ENCODE measurements at places on chromosomes 16 and 17.

- no peak for DNase-seq
These were observed 45.8 kb downstream of the ACTG1 start for GRCh38 chr17:81466564-81467472.

- no peak for DNase-seq
These were observed 193.8 kb downstream of the SLC39A11 start for GRCh38 chr17:72898725-72899124.

DNA sequence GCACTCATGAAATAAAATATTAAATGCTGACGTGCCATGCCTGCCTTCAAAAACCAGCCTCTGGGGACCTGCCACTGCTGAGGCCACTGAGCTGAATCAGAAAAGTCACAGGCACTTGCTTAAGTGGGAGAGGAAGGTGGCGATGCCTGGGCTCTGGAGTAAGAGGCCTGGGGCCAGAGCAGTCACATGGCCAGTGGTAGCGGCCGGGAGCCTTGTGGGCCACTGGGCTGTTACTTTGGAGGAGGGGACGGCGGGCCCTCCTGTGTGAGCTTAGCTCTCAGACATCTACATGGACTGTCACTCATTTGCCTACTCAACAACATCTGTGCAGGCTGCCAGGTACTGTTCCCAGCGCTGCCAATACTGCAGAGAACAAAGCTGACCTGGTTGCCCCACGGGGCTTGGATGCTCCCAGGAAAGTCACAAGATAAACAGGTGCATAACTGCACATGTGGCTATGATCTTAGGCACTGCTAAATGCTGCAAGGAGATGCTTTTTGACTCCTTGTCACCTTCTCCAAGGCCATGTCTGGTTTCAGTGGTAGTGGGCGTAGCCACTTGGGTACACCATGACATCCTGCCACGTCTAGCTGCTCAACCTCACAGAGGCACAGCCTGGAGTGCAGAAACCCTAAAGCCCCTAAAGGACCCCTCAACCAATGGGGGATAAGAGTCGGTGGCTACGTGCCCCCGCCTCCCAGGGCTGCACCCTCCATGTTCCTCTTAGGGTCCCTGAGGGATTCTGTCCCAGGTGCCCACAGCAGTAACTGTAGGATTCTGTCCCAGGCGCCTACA, 11.6 kb downstream of the COTL1 start:
- no peak for DNase-seq

GRCh38 chr16:88463411-88463810, 10.3 kb downstream of the ZFPM1 start:
- DNase-seq, result no peak

GRCh38 chr17:32240750-32241149, 24.9 kb upstream of the RHBDL3 start:
- no peak for DNase-seq

GRCh38 chr16:62190426-62190825, 154.2 kb upstream of the CDH8 start:
- DNase-seq, result peak; percentile 4

DNA sequence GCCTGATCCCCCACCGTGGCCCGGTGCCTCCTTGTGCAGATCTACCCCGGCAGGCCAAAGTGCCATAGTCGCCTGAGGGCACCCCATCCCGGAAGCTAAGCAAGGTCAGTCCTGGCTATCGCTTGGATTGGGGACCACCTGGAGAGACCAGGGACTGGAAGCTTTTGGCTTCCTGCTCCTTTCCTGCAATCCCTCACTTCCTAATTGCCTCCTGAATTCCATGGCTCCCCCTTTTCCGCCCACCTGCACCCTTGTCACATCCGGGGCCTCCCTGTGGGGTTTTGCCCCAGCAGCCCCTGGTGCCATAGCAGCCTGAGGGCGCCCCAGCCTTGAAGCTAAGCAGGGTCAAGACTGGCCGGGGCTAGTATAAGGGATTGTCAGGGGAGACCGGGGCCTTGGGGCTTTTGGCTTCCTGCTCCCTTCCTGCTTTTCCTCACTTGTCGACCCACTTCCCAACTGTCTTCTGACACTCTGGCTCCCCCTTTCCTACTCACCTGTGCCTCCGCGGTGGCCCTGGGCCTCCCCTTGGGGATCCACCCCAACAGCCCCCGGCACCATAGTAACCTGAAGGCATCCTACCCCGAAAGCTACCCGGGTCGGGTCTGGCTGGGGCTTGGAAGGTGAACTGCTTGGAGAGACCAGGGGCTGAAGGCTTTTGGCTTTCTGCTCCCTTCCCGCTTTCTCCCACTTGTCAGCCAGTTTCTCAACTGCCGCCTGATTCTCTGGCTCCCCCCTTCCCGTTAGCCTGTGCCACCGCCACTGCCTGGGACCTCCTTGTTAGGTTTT, 2293.6 kb downstream of the TP53TG3F start:
- no peak for DNase-seq

DNA sequence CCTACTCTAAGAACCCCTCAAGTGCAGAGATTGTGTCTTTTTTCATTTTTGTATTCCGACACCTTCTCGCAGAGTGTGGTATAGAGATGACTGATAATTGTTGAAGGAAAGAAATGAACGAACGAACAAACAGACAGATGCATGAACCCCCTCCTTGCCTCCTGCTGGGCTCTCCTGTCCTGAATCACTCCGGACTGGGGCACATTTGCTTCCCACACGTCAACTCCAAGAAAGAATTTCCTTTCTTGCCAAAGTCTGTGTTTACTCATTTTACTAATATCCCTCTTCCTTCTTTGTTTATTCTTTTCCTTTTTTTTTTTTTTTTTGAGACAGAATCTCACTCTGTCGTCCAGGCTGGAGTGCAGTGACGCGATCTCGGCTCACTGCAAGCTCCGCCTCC, 37.5 kb upstream of the BHLHA9 start:
- peak; percentile 39 for DNase-seq

DNA sequence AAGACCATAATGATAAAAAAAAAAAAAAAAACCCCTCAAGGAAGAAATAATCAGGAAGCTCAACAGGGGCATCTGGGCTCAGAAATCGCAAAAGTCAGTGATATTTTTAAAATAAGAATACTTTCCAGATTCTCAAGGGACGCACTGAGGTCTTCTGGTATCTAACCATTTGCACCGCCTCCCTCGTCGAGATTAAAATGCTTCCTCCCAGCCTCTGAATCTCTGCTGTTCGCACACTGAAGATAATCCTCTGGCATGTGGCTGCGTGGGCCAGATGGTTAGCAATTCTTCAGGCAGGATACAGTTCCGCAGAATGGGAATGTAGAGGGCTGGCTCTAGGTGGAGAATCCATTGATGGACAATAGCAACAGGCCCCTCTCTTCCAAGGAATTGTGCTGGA, 211.7 kb upstream of the CDH5 start:
- no peak for DNase-seq

- peak; percentile 83 for DNase-seq
These were observed 147.3 kb downstream of the CCDC182 start for GRCh38 chr17:57597531-57598453.

- peak; percentile 90 for DNase-seq
These were observed 27.7 kb upstream of the CLEC18B start for GRCh38 chr16:74448990-74449389.

GRCh38 chr17:5745111-5745813, 161.0 kb upstream of the NLRP1 start:
- DNase-seq, result no peak

DNA sequence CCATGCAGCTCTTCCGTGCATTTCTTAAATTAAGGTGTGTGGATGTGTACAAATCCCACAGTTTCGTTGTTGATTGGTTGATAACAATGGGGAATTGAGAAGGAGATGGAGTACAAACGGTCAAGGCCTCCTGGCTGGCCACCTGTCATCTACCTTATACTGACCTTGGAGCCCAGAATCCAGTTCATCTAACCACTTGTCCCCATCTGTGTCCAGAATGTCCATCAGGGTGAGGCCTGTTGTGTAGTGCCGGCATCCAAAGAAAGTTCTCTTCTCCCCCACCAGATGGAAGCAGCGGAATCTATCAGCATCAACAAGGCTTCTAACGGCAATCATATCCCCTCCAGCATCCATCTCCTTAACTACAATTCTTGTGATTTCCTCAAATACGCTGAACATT, 1.5 kb downstream of the GSDMB start:
- DNase-seq, result no peak

GRCh38 chr16:57409065-57409464, 4.5 kb downstream of the CCL17 start:
- no peak for DNase-seq

- DNase-seq, result no peak
These were observed 18.5 kb downstream of the ERCC4 start for GRCh38 chr16:13938480-13938879.

GRCh38 chr17:74964246-74964761, 8.3 kb downstream of the HID1 start:
- DNase-seq, result no peak

GRCh38 chr17:74520016-74520434, 11.2 kb downstream of the CD300LB start:
- no peak for DNase-seq

- no peak for DNase-seq
These were observed 19.3 kb downstream of the FCSK start for GRCh38 chr16:70473446-70474319.

DNA sequence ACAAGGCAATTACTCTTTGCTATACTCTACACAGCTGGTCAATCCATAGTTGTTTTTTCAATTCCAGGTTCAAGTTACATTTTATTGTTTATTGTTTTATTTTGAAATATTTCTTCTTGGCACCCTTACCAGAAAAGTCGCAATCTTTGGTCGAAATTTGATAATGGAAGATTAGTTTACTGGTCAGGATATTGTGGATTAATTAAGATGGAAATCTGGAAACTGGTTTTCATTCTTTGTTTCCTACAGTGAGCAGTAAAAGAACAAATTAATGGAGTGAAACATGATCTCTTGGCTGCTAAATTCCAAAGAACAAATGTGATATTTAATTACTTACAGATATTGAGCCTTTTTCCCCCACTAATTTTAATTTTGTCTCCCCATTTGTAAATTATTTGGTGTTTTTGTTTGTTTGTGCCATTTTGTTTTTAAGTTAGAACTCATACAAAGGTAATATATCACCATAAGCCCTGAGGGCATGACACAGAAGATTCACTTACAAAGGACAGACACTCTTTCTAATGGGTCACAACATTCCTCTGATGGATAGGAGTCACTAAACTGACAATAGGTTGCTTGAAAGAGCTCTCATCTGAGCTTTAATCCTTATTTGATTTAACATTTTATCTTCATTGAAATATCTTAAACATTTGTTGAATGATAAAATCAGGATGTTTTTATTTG, 700.2 kb downstream of the KCNJ2 start:
- DNase-seq, result no peak

DNA sequence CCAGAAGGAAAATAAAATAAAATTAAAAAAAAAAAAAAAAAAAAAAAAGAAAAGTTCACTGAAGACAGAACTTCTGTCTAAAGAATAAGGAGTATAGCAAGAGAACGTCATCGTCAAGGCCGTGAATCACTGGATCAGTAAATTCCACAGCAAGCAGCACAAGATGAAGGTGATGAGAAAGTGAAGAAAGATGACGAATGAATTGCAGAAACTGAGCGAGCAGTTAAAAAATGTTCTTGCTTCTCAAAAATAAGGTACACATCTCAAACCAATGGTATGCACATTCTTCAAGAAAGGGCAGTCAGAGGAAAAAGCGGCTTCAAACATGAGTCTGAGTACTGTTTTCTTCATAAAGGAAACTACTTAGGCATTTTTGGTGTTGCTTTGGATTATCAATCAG, 104.7 kb downstream of the SMG6 start:
- DNase-seq, result peak; percentile 55

GRCh38 chr17:51770027-51770759, 388.3 kb downstream of the CA10 start:
- no peak for DNase-seq

DNA sequence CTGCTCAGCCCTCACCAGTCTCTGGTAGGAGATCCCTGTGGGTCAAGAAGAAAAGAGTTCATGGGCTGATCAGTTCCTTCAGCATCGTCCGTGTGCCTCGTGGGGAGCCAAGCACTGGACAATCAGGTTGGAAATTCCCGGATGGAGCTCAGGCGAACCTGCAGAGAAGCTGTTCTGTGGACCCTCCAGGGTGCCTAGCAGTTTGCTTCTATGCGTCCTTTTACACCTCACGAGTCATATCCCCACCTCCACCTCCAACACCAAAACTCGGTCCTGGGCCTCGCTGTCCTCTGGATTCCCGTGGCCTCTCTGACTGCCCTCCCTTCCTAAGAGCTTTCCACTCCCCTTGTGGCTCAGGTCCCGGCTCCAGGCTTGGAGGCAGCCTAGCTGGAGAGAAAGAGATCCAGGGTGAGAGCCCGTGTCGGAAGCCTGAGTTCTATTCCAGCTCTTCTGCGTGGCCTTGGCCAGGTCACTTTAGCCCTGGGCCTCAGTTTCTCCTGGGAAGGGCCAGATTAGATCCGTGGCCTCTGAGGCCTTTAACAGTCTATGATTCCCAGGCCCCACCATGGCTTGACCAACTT, 26.2 kb upstream of the PIK3R6 start:
- no peak for DNase-seq

- DNase-seq, result no peak
These were observed 9.7 kb upstream of the BAIAP2 start for GRCh38 chr17:81025065-81025740.

DNA sequence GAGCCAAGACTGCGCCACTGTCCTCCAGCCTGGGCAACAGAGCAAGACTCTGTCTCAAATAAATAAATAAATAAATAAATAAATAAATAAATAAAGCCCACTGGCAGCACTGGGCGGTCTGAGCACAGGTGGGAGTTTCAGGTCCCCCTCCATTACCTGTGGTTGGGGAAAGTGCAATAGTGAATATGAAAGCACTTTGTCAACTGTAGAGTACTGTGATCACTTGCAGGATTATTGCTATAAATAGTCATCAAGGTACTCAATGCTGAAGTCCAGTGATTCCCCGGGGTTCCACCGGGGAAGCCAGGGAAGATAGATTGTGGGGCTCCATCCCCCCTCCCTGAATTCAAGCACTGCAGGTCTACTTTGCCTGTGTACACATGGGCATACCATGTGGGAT, 42.7 kb upstream of the CPNE2 start:
- DNase-seq, result no peak

- peak; percentile 79 for DNase-seq
These were observed 19.8 kb upstream of the TANGO6 start for GRCh38 chr16:68823401-68824135.

DNA sequence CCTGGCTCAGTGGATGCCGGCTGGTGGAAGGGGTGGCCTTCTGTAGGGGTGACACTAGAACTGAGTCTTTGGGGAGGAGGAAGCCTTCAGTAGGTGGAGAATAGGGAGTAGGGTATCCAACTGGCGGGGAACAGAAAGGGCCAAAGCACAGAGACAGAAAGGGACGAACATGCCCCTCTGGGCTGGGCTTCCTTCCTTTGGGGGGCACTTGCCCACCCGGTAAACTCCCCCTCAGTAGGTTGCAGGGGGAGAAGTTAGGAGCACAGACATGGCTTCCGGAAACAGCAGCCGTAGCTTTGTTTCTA, 774 bp downstream of the ENGASE start:
- no peak for DNase-seq

- DNase-seq, result no peak
These were observed 13.3 kb upstream of the IL17C start for GRCh38 chr16:88624977-88625576.

All from astrocyte of the spinal cord (primary cell).